ENCODE measurements at places on chromosomes 3 and 15.

DNA sequence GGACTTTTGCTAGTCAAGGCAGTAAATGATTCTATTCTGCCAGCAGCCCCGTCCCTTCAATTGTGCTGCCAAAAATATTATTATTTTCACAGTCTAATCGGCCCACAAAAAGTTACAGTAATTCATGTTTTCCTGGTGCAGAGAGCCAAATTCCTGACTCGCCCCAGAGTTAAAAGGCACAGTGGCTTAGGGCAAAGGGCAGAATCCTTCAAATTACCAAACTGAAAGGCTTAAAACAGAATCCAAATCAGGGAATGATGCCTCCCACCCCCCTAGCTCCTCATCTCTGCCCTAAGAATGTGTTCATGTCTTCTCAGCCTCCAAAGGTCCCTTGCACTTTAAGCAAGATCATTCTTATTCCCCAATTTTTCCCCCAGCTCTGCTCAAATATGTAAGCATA lies 477.8 kb upstream of the PROK2 start:
- DNase-seq: no peak

- no peak for DNase-seq
Observed at GRCh38 chr15:64279131-64279530, 76.8 kb downstream of the CSNK1G1 start.

DNA sequence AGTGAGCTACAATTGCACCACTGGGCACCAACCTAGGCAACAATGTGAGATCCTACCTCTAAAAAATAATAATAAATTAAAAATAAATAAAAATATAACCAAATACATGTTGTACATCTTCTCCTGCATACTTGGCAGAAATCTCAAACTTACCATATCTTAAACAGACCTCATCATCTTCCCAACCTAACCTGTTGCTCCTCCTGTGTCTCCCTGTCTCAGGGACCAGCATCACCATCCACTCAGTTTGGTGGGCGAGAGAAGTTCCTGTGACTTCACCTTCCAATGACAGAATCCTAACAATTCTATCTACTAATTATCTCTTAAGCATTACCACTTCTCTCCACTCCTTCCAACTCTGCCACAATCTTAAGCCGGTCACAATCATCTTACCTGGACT lies 3.3 kb downstream of the PIK3R4 start:
- no peak for DNase-seq

GRCh38 chr3:78834910-78835309 lies 932.9 kb downstream of the ROBO1 start:
- DNase-seq: no peak

DNA sequence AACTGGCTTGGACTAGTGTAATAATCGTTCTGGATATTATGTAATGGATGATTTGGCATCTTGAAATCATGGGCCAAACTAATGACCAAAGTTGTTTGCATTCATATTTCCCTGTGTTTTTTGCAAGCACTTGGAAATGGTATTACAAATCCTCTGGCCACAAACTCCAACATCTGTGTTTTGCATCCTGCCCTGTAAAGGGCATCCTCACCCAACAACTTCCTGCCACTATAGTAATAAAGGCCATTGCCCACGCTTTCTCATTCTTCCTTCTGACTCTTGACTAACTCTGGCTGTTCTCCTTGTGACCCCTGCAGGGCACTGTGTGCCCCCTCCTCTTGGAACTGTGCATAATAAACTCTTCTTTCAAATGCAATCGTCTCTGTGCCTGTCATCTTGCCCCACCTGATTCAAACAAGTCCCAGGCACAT lies 25.4 kb upstream of the PSMD6 start:
- no peak for DNase-seq

DNA sequence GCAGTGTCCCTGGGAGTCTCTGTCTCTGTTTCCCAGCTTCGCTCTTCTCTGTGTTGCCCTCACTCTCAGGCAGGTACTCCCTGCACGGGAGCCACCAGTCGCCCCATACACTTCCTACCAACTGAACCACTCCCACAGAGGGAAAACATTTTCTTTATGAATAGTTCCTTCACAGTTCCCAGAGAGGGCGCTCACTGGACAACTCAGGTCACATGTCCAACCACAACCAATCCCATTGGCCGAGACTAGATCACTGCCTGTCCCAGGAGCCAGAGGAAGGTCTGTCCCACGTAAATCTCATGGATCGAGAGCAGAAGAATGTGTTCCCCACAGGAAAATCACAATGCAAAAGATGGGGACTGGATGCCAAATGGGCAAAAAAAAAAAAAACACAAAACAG lies 26.1 kb downstream of the GRK7 start:
- no peak for DNase-seq

DNA sequence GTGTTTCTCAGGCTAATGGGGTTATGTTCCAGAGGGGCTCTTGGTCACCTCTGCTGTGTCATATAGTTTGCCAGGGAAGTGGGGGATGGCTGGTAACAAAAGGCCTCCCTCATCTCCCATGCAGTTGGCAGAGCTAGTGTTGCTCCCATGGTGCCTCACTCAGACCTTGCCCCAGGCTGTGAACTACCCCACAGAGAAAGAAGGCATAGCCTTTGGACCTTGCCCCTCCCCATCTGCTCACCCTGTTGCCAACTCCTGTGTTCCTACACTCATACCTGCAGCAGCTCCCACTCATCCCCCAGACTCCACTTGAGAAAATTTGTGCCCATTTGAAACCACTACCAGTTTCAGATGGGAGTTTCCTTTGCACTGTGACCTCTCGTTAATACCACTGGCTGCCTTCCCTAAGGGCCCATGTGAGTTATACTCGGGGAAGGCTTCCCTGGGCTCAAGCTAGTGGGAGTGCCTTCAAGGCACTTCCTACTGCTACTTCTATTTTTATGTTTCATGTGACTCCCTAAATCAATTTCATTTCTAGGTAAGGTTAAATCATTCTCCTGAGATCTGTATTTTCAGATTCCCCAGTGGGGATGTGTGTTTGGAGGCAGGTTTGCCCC lies 25.3 kb upstream of the COPB2 start:
- DNase-seq: no peak

- no peak for DNase-seq
Observed at GRCh38 chr3:155647206-155647605, 97.7 kb downstream of the PLCH1 start.

- DNase-seq: no peak
Observed at GRCh38 chr15:74712311-74712710, 13.0 kb downstream of the CYP1A1 start.

GRCh38 chr3:105970283-105970682 lies 101.5 kb upstream of the CBLB start:
- DNase-seq: no peak

DNA sequence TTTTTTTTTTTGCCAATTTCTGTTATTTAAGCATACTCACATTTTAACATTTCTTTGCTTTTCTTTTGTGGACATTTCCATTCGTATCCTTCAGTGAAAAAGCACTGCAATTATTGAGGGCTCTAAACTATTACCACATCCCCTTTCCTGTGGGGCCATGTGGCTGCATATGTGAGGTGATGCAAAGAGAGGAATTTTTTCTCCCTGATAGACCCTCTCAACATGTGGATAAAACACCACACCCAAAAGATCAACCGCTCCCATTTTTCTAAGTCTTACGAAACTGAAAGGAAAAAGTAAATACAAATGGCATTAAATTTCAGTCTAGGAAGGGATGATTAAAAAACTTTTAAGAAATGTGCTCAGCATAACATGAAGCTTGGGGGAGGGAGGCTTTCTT lies 68.8 kb downstream of the DNAJC13 start:
- DNase-seq: no peak

- no peak for DNase-seq
Observed at GRCh38 chr3:46926447-46926846, 48.9 kb downstream of the PTH1R start.

DNA sequence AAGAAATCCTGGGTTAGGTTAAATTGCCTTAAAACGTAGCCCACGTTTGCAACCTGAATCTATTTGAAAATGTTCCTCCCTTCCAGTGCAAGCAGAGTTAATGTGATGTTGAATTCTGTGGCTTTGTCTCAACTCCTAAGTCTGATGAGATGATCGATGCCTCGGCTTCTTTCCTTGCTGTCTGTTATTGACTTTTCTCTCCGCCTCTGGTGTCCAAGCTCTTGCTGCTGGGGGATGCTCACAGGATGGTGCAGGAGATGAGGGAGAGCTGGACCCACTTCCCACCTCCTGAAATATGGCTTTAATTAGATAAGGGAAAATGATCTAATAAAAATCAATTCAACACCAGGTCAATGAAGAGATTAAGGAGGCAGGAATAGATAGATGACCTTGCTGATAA lies 407.9 kb upstream of the RGMA start:
- no peak for DNase-seq

DNA sequence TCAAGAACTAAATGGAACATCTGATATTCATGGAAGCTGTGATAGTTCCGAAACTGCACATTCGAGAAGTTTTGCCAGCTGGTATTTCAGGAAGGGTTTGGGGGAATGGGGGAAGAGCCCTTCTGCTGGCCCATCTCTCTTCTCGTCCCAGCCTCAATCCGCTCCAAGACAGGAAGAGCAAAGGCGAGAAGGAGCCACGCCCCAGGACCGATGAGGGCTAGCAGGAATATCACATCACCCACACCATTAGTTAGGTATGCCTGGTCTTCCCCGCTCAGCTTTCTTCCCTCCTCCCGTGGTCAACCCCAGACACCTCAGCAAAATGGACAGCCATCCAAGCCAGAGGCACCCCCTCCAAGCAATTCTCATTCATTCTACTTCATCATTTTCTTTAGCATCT lies 14.9 kb upstream of the PCSK6 start:
- DNase-seq: no peak

GRCh38 chr3:184604615-184605290 lies 43.2 kb downstream of the EPHB3 start:
- no peak for DNase-seq

DNA sequence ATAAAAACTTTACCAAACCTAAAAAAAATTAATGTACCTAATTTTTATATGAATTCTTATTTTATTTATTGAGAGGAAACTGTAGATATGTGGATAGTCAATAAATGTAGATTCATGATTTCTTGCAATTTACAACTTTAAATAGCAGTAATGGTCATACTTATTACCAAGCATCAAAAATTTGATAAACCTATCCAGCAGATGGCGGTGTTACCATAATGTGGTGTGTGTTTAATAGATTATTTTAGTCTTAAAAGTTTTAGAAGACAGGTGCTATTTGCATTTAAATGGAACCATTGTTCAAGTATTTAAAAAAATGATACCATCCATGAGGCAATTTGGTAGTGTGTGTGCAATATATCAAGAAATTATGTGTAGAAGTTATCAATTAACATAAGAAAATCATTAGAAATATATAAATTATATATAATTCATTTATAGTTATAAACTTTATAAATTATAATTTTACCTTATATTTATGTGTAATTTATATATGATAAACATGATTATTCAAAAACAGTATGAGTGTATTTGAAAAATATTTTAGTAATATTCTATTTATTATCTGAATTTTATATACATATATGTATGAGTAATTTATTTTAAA lies 176.0 kb upstream of the BCHE start:
- no peak for DNase-seq

DNA sequence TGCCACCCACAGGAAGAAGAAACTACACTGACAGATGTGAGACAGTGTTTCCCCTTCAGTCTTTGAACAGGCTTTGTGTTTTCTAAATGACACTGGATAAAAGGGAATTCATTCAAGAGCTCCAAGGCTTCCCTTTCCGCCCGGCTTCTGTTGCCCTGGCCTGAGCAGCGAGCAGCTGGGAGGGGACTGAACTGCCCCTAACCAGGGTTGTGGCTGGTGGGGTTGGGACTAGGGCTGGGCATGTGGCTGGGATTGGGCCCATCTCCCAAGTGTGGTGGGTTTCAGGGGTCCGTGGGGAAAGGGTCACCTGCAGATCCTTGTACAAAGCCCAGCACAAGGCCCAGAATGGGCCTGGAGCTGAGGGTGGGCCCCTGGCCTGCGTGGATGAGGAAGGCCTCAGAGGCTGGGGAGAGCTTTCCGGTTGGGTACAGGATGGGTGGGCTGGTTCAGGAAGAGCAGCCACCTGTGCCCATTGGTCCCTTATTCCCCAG lies 10.4 kb downstream of the VILL start:
- no peak for DNase-seq

DNA sequence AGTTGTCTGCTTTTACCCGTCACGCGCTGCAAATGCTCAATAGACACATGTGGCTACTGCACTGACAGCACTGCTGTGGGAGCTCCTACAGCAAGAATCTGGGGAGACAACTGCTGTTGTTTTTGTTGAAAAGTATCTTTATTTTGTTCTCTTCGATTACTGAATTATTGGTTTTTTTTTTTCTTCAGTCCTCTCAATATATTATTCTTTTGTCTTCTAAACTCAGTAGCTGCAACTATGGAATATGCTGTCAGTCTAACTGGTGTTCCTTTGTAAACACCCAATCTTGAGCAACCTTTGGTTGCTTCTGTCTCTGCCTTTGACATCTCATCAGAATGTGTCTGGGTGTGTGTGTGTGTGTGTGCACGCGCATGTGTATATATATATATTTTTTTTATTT lies 12.6 kb downstream of the DCP1A start:
- no peak for DNase-seq

DNA sequence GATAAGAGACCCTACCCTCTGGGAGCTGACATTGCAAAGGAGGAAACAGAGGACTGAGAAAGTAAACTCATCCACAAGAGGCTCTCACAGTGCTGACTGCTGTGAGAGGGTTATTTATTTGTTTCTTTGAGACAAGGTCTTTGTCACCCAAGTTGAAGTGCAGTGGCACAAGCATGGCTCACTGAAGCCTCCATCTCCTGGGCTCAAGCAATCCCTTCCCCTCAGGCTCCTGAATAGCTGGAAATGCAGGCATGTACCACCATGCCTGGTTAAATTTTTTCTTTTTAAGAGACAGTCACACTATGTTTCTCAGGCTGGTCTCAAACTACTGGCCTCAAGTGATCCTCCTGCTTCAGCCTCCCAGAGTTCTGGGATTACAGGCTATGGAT lies 52.8 kb downstream of the FBLN2 start:
- no peak for DNase-seq

- no peak for DNase-seq
Observed at GRCh38 chr3:78183906-78184599, 1144.2 kb downstream of the ROBO2 start.

DNA sequence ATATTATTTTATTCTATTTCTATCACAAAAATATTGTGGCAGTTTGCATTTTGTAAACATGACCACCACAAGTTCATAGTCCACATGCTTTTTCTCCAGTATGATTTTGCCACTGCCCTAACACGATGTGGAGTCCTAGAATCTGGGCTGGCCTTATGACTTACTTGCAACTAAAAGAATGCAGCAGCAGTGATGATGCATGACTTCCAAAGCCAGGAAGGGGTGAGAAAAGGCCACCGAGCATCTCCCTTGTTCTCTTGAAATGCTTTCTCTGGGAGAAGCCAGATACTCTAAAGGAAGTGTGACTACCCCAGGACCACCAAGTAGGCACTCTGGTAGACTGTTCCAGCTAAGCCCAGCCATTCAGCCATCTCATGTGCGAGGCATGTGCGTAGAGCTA lies 191.6 kb upstream of the MRPL3 start:
- no peak for DNase-seq

GRCh38 chr15:77778802-77779201 lies 146.1 kb upstream of the LINGO1 start:
- no peak for DNase-seq

DNA sequence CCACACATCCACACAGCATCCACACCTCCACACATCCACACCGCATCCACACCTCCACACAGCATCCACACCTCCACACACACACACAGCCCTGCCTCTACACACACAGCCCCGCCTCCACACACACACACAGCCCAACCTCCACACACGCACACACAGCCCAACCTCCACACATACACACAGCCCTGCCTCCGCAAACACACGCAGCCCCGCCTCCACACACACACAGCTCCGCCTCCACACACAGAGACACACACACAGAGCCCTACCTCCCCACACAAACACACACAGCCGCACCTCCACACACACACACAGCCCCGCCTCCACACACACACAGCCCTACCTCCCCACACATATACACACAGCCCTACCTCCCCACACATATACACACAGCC lies 4.7 kb downstream of the MESP1 start:
- DNase-seq: no peak

Measured in GM18507 (cell line).